ENCODE measurements at places on chromosomes 12 and 14.

DNA sequence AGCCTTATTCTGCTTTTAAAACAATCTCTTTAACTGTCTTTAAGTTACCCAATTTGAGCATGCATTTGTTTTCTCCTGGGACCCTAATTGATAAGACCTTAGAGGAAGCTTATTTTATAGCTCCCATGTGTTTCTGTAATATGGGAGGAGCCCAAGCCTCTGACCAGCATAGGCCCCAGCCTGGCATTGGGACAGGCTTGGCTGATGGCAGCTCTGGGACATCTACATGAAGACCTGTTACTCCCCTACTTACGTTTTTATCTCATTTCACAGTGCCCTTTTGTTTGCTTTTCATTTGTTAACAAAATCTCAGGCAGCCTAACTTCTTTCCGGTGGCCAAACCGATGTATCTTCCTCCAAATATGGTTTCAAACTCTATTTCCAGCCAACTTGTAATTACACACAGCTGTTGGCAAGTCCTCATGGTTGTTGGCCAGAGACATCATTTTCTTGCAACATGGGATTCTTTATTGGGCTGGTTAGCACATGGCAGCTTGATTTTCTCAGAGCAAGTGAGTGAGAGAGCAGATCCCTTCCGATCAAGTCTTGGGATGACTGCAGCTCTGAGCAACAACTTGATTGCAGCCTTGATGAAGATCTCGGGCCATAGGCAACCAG, 1117.5 kb downstream of the AACS start:
- no peak for DNase-seq

GRCh38 chr14:32121536-32121935, 44.4 kb downstream of the ARHGAP5 start:
- DNase-seq = no peak

- DNase-seq = no peak
These were observed 43.5 kb downstream of the BCAT1 start for GRCh38 chr12:24905431-24905830.

GRCh38 chr12:76641073-76641472, 81.5 kb upstream of the OSBPL8 start:
- no peak for DNase-seq

DNA sequence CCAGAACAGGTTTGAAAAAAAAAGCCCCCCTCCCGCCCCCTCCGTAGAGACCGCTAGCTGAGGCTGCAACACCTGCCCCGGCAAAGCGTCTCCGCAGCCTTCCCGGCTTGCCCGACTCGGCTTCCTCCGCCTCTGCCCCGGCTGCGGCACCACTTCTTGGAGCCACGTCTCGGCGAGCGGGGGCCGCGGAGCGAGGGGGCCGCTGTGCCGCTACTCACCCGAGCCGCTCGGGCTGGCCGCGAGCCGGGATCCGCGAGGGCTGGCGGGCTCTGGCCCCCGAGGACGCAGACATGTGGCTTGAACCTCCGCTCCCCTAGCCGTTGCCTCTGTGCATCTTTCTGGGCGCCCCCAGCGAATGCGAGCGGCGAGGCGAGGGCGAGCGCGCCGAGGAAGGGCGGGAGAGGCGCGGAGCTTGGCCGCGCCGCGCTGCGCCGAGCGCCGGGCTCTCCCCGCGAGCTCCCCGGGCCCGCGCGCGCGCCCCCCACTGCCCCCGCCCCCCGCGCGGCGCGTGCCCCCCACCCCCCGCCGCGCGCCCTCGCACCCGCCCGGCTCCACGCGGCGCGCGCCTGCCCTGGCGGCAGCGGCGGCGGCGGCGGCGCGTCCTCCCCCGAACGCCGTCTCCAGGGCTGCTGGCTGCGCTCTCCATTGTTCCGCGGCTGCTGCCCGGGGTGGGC, 249.5 kb downstream of the APAF1 start:
- no peak for DNase-seq

- no peak for DNase-seq
These were observed 5.7 kb downstream of the CACNA2D4 start for GRCh38 chr12:1912580-1913376.

GRCh38 chr14:75454963-75455546, 27.2 kb downstream of the JDP2 start:
- DNase-seq = no peak

DNA sequence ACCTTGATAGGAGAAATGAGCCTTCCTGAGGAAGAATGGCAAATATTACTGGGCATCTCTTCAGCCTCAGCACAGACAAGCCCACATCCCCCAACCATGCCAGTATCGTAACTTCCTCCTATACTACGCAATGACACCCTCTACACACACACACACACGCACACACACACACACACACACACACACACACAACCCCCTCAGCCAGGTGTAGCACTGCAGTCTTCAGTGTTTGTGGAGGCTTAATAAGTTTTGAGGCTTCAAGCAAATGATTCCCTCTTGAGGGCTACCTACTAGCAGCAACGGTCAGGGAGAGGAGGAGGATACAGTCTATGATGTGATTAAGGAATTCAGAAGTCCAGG, 1.6 kb downstream of the DGKA start:
- DNase-seq = no peak

DNA sequence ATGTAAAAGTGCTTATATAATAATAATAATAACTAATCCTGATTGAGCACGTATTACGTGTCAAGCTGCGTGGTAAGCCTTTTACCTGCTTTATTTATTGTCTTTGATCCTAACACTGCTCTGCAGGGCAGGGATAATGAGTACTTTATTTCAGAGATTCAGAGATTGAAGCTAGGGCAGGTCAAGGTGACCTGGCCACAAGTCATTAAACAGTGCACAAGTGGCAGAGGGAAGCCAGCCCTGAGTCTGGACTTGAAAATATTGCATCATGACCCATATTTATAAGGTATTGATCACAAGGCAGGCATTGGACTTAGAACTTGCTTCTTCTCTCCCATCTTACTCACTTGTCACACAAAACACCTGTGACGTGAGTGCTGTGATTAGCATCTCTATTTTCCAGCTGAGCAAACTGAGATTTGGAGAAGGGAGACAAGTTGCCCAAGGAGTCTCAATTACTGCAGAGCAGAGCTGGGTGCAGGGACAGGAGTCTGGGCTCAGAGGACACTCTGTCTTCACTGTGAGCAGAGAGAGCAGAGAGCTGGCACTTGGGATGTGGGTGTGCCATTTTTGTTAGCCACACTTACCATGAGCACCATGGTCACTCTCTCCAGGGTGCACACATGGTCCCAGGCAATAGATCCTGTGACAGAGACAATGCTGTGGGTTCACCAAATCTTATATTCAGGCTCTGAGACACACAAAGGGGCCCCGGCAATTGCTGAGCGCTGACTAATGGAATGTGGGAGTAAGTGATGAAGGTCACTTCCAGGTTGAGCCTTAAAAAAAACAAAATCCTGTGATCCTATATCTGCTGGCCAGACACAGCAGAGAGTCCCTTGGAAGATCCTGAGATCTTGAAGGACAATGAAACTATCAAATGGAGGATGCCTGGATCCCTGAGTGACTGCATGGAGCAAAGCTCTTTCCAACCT, 113.2 kb upstream of the MED13L start:
- DNase-seq = no peak

DNA sequence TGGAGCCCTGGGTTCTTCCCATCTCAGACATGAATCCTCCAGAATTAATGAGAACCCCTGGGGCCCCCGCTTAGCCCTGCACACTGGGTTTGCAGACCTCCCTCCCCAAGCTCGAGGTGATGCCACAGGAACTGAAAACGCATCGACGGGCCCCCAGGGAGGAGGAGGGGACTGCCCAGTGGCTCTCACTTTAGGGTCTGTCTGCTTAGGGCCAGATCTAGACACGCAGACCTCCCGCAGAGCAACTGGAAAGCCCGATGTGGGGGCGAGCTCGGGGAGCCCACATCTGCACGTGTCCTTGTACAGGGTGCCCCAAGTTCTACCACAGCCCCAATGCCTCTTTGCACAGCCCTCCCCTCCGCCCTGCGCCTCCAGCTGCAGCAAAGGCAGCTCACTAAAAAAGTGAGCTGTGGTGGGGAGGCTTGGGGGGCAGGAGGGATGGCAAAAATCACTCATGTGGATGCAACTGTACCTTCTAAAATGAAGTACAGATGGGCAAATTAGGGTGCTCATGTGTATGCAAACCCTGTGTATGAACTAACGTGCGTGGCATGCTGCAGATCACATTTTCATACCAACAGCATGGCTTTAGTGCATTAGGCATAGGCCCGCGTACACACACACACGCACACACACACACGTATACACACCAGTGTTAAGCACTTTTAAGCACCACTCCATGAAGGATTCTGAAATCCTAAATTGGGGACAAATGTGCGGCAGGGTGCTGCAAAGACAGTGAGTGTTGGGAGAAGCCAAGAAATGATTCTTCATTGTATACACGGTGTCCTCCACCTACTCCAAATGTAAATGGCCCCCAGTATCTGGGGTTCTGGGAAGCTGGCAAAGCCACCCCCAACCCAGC, 99.9 kb upstream of the MAP1LC3B2 start:
- no peak for DNase-seq

DNA sequence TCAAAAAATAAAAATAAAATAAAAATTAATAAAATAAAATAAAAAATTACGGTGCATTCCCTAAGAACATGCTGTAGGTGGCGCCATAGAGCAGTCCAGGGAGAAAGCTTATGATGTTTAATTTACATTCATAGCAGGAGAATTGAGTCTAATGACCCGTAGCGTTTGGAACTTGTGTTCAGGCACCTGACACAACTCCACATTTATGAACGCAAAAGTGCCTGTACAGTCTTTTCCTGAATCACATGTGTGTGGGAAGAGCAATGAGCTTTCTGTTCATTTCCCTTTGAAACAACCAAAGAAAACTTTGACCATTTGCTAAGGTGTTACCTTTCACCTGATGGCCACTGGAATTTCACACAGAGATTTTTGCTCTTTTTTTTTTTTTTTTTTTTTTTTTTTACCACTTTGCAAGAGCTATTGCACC, 60.6 kb upstream of the KCNA1 start:
- DNase-seq = no peak

- DNase-seq = no peak
These were observed 915.4 kb upstream of the FBXO33 start for GRCh38 chr14:40347675-40348074.

GRCh38 chr14:45526715-45527549, 273.9 kb upstream of the MIS18BP1 start:
- DNase-seq = no peak

DNA sequence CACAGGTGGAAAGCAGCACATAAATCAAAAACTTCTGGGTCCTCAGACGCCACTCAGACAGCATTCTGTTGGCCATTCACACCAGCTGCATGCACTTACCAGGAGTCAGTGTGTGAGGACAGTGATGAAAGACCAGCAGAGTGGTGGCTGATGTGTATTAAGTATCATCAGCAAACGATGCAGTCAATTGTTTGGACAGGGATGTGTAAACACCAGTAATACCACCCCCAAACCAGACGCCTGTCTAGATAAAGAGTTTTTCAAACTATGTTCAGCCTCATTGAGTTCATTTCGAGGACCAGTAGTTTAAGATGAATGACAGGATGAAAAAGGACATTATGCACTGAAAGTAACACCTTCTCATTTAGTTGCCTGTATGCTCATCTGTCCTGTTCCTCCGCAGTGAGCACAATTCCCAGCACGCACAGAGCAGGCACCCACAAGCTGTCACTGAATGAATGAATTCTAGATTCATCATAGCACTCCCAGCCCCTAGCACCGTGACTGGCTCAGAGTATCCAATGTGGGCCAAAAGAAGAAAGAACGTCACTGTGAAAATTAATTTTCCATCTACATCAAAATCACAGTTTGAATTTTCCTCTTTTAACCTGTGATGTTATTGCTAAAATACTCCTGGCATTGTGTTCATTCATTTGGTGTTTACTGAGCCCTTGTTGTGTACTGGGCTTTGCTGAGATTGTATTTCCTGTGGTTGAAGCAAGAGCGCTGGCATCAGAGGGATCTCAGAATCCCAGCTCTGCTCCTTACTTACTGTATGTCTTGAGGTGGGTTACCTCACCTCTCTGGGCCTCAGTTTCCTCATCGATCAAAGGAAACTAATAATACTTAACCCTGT, 124.8 kb upstream of the NOS1 start:
- DNase-seq = no peak

- peak; percentile 85 for DNase-seq
These were observed 43.0 kb downstream of the EVL start for GRCh38 chr14:100108042-100108825.

- DNase-seq = no peak
These were observed 315.3 kb downstream of the DIO2 start for GRCh38 chr14:79896009-79896408.

- no peak for DNase-seq
These were observed 100.0 kb downstream of the PRIMA1 start for GRCh38 chr14:93688239-93688666.

DNA sequence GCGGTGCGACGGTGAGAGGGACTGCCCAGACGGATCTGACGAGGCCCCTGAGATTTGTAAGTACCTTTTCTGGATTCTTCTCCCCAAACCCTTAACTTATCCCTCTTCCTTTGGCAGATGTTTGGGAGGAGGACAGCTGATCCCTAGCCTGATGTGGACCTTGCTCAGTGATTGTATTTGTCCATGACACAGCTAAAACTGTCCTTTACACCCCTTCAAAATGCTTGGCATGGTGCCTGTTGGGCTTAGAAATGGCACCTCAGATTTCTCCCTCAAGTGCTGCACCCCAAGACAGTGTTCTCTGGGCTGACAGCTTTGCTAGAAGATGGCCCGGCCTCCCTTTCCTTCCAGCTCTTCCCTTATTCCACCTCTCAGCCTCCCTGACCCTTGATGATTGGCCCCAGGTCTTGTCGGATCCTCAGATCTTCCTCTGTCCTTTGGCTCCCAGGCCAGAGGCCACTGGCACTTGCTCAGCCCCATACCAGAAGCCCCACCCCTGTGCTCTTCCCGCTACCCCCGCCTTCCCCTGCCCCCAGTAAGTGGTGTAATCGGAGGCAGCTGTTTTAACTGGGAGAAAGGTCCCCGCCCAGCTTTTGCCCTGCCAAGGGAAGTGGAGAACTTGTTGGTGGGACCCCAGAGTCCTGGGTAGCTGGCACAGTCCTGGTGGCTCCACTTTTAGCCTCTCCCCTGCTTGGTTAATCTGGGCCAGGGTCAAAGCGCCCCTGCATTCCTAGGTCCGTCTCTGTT, 8.7 kb downstream of the LRP1-AS start:
- no peak for DNase-seq

- DNase-seq = no peak
These were observed 75.3 kb upstream of the ZDHHC17 start for GRCh38 chr12:76688631-76689030.

GRCh38 chr12:40375076-40375475, 150.3 kb downstream of the LRRK2 start:
- no peak for DNase-seq

- DNase-seq = no peak
These were observed 24.7 kb upstream of the TMED10 start for GRCh38 chr14:75201087-75201486.

- no peak for DNase-seq
These were observed 3.1 kb downstream of the FUT8 start for GRCh38 chr14:65415613-65416012.

- no peak for DNase-seq
These were observed 6.7 kb upstream of the MORN3 start for GRCh38 chr12:121676190-121676589.

All from activated T-cell treated with anti-CD3 and anti-CD28 coated beads for 48 hours (primary cell).